Activated CD4-positive, alpha-beta T cell treated with anti-CD3 and anti-CD28 coated beads for 4 hours (primary cell): ENCODE measurements at places on chromosomes 2 and 18.
A peak's percentile ranks its signal among the peaks of the same experiment; 100 is the strongest.

DNA sequence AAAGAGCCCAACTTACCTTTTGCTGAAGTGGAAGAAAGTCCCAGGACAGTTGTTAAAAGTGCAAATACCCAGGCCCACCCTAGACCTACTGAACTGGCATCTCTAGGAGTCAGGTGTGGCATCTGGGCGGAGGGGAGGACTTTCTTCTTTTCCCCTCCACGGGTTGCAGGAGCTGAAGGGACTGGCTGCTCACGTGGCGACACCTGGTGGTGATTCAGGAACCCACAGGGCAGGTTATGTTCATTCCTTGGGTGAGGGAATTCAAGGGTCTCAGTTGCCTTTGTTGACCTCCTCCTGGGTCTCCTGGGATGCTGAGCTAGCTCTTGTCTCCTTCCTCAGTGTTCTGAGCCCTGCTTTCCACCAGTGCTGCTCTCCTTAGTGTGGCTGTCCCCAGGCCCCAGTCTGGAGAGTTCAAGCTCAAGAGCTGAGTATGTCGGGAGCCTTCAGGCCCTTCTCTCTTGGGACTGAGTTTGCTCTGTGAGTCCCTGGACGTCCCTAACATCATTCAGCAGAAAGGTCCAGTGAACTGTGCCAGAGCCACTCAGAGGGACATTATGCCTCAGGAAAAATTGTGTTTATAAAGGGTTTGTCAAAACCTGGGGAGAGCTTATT, 56.9 kb downstream of the DYSF start:
- DNase-seq, result peak; percentile 69

- DNase-seq, result no peak
Observed at GRCh38 chr2:23760736-23761135, 166.2 kb downstream of the ATAD2B start.

DNA sequence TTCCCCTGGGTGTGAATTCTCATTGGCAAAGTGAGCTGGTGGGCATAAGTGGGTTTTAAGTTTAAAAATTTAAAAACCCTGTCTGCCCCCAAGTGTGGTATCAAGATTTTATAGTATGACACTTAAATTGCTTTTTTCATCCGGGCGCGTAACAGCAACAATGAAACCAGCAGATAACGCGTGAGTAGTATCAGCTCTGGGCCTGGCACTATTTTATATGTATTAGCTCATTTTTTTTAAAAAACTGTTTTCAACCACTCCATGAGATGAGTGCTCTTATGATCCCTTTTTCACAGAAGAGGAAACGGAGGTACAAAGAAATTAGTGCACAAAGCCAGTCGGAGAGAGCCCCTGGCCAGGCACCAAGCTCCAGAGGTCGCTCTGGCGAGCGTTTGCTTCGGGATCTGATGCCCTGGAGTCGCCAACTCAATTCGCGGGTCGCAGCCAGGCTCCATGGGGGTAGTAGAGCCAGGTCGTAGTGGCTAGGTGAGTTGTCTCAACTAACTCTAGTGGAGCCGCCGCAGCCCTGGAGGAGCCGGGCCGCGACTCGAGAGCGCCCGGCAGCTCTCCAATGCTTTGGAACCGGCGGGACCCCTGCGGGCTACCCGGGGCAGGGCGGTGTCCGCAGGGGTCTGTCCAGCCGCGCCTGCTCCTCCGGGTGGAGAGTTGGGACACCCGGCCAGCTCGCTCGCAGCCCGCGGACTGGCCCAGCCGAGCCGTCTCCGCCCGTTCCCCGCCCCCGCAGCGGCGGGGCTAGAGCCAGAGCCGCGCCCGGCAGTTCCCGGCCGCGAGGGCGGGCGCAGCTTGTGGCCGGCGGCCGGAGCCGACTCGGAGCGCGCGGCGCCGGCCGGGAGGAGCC, at the start of gene IL1R1:
TSS of gene IL1R1 (plus strand) at position 777 of the 859 bp plus-strand sequence. CDS start 14,979 bp downstream, outside the sequence.
- DNase-seq, result no peak

GRCh38 chr18:46013484-46014189, 46.5 kb upstream of the EPG5 start:
- no peak for DNase-seq

DNA sequence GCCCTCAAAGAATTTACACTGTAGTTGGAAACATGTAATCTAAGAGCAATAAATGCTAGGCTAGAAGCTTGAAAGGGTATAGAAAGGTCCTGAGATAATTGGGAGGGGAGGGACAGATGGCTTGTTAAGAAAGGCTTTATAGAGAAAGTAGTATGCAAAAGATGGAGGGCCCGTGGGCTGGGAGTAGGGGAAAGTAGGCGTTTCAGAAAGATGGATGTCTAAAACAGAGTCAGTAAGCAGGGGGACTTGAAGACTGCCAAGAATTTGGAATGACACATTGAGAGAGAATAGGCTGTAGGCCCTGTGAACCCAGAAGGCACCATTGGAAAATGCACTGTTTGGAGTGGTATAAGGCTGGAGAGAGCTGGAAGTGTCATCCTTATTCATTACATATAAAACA, 822 bp downstream of the PSMG2 start:
- DNase-seq, result peak; percentile 3

- DNase-seq, result no peak
Observed at GRCh38 chr2:24239553-24239952, 64.7 kb downstream of the FAM228A start.

- DNase-seq, result no peak
Observed at GRCh38 chr18:35467624-35468016, 30.1 kb downstream of the INO80C start.

DNA sequence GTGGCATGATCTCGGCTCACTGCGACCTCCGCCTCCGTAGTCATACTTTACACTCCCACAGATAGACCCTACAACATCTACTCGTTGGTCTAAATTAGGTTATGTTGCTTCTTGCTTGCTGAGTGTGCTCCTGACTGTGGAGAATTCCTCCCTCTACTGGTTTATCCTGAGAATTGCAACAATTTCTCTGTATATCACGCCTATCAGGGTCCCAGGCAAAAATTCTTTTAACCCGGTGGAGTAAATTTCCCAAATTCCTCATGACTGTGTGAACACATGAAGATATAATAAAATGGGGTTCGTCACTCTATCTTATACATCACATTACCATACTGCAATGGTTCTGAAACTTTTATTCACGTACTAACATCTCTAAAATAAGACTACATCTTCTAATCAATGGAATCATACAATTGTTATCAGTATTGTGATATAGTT, 156.7 kb downstream of the EVA1A start:
- no peak for DNase-seq

DNA sequence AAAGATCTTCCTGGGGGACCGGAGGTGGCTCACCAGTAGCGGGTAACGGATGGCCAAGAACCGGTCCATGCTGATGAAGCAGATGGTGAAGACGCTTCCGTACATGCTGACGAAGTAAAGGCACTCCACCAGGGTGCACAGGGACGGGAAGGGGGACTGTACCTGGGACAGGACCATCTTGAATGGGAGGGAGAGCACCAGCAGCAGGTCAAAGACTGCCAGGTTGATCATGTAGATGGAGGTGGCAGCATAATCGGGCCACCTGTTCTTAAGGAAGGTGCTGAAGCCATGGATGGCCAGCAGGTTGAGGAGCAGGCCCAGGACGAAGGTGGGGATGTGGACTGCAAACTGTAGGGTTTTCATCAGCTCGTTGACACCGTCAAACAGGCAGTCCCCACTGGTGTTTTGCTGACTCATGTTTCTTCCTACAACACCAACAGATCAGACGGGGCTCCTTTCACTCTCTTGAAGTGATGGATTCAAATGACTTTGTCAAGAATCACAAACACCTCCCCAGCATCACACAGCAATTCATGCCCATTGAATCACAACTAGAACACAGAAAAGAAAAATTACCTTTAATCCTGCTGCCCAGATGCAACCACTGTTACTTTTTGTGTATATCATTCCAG, 14.4 kb downstream of the GPR55 start:
- DNase-seq, result no peak

GRCh38 chr2:41510108-41510507, 537.7 kb upstream of the PKDCC start:
- DNase-seq, result no peak

DNA sequence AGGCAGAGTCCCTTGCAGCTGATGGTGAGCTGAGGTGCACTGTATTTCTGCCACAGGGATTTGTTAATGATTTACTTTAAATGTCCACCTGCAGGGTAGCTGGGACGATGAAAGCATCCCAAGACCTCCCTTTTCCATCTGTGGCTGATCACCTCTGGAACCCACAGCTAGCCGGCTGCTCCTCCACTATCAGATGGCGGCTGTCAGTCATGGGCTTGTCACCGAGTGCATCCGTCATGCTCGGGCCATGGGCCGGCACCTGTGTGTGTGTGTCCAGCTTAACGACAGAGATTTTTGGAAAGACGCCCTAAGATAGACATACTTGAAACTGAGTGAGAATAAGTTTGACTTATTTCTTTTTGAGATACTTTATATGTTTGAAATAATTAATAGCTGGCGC, 235.2 kb downstream of the FAM210A start:
- no peak for DNase-seq

DNA sequence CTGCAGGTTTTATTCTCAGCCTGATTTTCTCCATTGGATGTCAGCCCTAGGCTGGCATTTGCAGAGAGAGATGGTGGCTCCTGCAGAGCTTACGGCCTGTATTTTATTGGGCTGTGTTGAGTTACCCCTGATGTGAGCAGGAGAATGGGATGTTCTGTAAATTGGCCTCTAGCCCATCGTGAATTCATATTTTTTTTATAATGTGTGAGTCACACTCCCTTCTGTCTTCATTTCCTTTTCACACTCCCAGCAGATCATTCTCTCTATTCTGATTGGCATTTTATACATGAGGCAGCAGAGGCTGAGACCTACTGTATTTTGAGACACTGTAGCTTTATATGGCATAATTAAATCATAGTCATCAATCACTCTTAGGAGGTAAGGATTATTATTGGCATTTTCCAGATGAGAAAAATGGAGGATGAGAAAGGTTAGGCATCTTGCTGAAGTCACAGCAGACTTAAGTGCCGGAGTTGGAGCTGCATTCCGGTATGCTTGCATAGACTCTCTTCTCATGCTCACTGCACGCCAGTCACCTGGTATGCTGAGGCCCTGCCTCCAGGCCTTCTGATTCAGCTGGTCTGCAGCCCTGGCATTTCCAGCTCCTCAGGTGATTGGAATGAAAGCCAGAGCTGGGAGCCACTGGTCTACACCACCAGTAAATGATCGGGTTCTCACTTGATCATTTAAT, 142.4 kb downstream of the NEDD4L start:
- DNase-seq, result no peak
